ENCODE measurements at places on chromosomes 4 and X.

DNA sequence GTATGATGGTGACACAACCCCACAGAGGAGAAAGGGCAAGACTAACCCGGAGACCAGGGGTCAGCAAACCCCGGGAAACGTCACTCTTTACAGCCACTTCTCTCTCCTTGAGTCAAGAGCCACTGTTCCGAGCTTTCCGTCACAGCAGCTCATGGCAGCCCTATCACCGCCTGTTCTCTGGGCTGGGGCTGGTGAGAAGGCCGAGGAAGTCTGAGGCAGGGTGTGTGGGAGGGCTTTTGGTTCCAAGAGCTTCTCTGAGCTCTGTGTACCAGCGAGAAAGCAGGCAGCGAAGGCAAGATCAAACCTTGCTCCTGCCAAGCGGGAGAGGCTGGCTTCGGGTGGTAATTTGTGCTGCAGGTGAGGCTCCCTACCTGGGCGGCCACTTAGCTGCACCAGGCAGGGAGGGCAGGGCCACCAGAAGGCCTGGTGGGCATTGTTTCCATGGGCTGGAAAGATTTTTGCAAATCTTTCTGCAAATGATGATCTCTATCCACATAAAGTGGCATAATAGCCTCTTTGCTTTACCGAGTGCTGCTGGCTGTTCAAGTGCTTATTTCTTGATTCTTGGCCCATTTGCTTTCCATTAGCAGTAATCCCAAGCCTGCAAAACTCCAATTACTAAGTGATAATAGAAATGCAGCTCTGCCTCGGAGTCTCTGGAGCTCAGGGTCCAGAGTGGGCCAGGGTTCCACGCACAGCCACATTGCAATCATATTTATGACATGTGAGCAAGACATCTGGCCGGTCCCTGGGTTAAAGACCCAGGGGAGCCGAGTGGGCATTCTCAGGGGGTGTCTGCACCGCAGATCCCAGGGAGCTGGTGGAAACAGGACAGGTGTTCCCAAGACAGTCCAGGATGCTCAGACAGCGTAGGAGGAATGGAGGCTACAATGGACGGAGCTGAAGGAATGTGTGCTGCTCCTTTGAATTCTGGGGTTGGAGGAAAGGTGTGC is 41.5 kb downstream of the DCTD start:
- no peak for DNase-seq

DNA sequence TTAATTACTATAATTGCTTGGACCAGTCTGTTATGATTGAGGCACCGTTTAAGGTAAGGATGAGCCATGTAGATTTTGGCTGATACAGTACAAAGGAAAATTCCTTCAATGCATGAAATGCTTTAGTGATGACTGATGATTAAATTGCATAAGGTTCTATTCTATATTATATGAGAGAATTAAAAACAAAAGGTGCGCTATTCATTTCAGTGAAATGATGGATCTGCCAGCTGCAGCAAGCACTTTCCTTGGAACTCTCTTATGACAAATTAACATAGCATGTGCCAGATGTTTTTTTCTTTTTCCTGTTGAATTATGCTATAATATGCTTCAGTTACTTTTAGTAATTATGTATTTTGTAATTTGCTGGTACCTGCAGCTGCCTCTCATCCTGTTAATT is 98.5 kb downstream of the JADE1 start:
- no peak for DNase-seq

- no peak for DNase-seq
Observed at GRCh38 chr4:65893957-65894755, 223.9 kb upstream of the EPHA5 start.

DNA sequence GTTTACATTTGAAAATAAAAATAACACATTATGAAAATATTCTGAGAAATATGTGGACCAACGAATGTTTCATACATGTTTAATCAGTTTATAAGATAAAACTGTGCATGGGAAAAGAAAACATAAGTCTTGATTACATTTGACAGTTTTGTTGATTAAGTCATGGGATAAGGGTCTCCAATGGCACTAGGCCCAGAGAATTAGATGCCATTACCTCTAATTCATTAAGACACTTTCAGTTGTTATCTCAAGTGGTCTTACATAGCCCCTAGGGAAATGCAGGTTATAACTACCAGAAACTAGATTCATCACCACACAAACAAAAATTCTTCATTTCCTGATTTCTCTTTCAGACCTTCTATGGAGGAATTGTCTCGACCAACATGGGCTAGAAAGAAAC is 300.8 kb downstream of the PCDH7 start:
- DNase-seq, result no peak

DNA sequence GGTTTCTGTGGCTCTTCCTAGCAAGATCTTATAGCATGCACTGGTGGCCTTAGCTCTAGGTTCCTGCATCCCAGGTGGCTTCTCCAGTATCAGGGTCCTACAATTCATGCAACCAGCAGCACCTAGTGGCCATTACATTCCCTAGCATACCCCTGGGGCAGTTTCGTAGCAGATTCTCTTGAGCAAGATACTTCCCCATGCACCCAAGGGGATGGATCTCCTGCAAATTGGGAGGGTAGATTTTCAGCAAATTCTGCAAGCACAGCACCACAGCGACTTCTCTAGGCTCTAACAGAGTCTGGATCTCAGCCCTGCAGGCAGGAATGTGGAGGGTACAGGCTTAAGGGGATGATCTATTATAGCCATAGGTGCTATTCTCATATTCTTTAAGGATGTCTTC is 13.1 kb upstream of the SLC9B1 start:
- no peak for DNase-seq
